ENCODE measurements at places on chromosomes 5 and 9.

- no peak for DNase-seq
Measured at GRCh38 chr9:94584555-94584954, 9.1 kb downstream of the FBP2 start.

GRCh38 chr5:167763772-167764171, 527.7 kb upstream of the WWC1 start:
- DNase-seq, result peak; percentile 25

- no peak for DNase-seq
Measured at GRCh38 chr9:80131627-80132026, 559.9 kb downstream of the TLE4 start.

DNA sequence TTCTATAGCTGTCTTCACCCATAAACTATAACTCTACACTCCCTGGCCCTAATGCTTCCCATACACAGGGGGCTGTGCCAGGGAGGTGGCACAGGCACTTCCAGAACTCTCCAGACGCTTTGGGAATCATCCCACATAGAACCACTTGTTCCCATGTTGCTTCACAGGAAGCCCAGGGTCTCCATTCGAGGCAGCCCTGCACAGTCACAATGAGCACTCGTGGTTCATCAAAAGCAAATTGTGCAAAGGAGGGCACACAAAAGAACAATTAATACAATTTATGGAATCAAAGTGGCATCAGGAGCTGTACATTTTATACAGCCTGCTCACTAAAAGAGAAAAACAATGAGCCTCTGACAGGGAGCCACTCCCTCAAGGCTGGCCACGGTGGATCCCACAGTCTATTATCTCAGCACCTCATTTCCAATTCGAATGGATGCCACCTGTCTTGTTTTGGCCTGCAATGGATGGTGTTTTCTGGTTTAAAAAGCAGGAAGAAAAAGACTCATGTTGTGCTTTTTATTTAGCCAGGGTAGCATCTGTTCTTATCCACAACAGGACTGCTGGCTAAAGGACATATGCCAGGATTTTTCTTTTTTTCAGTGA, 354.8 kb downstream of the ENC1 start:
- DNase-seq, result no peak

DNA sequence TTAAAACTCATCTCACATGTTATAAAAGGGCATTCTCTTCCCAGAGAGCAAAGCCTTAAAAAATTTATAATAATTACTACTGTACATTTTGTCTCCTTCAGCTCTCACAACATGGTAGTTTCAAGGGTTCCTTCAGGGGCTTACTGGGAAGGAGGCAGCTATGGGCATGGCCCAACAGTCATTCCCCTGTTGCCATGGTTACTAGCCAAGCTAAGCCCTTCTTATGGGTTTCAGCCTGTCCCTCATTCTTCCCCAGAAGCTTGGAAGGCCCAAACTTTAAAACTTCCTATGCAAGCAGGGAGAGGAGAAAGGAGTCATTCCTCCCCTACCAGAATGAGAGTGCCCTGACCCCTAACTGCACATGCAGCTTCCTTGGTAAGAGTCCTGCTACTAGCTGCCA, 82.2 kb upstream of the CNTLN start:
- no peak for DNase-seq

- DNase-seq, result no peak
Measured at GRCh38 chr9:28735738-28736342, 1162.6 kb upstream of the C9orf72 start.

GRCh38 chr5:89286320-89286719, 403.3 kb upstream of the MEF2C start:
- DNase-seq, result no peak

GRCh38 chr9:134706522-134706921, 64.9 kb downstream of the COL5A1 start:
- DNase-seq, result no peak

- DNase-seq, result peak; percentile 44
Measured at GRCh38 chr5:80711938-80712337, 57.2 kb upstream of the DHFR start.

GRCh38 chr5:54013556-54014194, 296.7 kb downstream of the ARL15 start:
- peak; percentile 88 for DNase-seq

GRCh38 chr5:99460701-99461100, 531.9 kb upstream of the CHD1 start:
- peak; percentile 11 for DNase-seq

DNA sequence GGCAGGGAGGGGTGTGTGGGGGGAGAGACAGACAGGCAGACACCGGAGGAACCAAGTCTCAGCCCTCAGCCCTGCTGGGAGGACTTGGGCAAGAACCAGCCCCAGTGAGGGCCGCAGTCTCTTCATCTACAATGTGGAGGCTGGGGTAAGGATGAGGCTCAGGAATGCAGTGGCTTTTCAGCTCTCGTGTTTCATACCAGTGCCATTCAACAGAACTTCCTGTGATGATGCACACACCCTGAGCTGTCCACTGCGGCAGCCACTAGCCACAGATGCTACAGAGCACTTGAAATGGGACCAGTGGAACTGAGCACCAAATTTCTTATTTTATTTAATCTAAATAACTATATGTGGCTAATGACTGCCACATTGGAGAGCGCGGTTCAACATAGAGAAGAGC, 10.7 kb downstream of the CAMK2A start:
- DNase-seq, result peak; percentile 59

DNA sequence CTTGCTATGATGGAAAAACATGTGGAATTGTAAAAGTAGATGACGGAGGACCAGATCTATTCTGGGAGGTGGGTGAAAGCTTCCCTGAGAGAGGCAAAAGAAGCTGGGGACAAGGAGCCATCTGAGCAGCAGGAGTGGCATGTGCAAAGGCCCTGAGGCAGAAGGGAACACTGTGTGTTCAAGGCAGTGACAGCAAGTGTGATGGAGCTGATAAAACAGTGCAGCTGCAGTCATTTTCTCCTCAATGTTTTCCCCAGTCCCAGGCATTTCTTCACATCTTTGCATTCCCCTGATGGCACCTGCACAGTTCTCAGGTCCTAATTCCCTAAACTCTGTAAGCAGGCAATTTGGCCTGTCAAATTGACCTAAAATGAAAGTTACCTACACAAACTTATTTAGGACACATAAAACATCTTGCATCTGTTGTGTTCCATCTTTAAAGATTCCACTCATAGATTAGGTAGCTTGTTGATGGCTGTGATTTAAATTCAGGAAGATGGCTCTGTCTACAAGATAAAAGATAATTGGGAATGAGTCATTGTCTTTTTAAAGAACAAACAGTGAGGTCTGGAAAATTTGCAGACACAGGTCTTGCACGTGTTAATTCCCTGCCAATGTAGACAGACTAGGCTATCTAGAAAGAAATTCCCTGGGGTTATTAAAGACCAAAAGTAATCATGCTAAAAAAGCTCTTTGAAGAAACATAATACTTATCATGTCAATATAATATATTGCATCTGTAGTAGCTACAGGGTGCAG, 289.6 kb upstream of the SGCD start:
- DNase-seq, result no peak

- no peak for DNase-seq
Measured at GRCh38 chr5:159123700-159124099, 24.0 kb upstream of the EBF1 start.

DNA sequence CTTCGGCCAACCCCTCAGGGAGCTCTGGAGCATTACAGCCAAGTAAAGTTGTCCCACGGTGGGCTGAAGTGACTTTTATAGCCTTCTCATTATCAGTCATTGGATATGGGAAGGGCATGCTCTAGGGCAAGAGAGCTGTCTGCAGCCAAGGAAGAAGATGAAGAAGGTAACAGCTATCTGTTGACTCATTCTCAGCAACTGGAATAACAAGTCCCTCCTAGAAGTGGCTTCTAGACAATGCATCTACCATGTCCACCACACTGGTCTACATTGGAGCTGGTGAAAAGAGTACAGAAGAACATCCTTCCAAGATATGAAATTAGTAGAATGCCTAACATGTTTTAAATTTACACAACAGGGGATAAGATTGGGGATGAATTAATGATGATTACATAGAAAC, 524.2 kb downstream of the ACTL7B start:
- DNase-seq, result no peak

DNA sequence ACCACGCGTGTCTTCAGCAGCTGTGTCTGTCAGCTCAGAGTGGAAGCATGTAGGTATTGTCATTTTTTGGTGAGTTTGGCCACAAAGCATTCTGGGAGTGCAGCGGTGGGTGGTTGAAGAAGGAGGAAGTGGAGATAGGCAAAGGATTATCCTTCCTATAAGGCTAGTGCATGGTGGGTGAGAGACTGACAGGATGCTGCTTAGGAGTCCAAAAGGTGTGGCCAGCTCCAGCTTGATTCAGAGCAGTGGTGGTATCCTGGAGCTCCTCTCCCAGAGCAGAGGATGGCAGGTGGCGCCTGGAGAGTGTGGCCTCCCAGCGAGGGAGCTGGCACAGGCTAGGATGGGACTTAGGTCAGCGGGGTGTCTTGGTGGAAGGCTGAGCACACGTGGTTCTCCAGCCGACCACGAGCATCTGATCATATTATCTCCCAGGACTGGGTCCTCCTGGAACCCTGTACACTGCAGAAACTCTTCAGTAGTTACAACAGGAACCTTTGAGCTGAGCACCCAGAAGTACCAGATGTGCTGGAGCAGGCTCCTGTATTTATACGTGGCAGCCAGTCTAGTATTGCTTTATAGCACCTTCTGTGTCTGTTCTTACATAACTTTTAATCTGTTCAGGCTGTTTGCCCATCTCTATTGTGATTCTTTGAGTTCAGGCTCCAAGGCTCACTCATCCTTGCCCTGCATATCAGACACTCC, 29.6 kb downstream of the MAML1 start:
- peak; percentile 43 for DNase-seq

DNA sequence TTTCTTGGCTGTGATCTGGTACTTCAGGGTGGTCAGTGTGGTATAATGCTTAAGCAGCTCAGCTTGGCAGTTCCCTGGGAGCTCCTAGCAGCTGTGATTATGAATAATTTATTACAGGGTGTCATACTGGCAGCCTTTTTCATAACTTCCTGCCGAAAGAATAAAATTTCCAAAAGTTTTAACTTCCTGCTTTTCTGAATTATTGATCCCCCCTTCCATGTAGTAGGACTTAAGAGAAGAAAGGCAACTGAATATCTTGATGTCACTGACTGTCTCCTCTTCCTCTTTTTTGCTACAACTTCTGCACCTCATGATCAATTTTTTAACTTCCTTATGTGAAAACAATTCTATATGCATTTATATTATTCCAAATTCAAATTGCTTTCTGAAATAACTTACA, 74.3 kb upstream of the SPEF2 start:
- DNase-seq, result no peak

- no peak for DNase-seq
Measured at GRCh38 chr5:128053291-128053954, 30.1 kb upstream of the SLC12A2 start.

DNA sequence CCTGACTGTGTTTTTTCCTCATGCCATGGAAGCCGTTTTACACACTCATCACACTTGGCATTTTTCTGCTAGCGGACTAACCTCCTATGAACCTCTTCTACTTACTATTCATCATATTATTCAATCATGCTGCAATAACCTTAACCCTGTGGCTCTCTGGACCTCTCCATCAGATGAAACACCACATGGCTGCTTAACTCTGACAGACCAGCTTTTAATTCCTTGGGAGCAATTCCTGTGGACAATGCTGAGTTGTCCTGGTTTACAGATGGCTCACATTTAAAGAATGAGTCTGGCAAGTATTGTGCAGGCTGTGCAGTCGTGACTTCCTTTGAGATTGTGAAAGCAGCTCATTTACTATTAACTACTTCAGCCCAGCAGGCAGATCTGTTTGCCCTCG, 9.0 kb downstream of the OR1J1 start:
- DNase-seq, result peak; percentile 70

- no peak for DNase-seq
Measured at GRCh38 chr9:81976351-81976750, 12.2 kb upstream of the SPATA31D1 start.

DNA sequence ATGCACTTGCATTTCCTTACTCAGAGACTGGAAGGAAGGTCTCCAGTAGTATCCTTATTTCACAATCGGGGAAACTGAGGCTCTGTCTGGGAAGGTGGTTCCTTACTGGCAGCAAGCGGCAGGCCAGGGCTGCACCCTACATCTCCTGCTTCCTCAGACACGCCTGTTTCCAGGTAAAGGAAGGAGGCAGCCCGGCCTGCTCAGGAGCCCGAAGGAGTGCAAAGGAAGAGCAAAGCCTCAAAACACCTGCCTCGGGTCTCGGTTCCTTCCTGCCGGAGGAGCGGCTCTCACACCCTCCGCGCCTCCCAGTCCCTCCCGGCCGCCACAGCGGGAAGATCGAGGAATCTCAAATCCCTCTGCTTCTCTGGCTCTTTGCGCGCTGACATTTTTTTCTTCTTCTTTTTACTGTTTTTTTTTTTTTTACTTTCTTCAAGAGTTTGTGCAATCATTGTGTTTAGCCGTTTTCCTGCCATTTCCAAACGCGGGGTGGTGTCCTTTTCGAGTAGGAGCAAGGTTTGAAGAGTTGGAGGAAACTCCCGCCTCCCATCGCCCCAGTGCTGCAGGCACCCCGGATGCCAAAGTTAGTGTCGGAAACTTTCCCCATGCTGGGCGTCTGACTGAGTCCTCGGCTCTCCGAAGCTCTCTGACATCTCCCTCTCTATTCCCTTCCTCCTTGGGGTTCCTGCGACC, 1.0 kb downstream of the GGTA1 start:
- DNase-seq, result peak; percentile 14

DNA sequence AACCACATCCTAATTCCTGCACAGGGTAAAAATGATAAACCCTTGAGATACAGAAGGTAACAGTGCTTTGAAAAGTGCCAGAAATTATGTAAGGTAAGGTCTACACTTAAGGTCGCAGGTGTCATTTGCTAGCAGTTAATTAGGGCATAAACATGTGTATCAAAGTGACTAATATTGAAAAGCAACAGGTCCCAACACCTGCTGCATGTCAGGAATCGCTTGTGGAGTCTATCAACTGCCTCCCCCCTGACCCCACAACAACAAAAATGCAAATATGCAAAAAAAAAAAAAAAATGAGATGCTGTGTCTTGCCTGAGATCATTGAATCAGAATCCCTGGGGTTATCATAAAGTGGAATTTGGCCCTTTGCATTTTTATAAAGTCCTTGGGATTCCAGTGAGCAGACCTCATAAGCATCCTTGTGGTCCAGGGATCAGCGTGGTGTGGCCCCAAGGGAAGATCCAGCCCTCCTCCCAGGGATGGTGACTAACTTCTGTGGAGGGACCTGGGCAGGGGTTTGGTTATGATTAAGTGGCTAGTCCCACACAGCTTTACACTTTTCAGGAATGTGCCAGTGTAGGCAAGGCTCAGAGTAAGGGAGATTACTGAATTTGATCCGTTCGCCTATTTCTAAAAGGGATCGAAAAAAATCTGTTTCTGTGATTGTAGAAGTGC, 92.5 kb upstream of the TNFSF8 start:
- DNase-seq, result peak; percentile 88

GRCh38 chr9:91156451-91157234, 205.1 kb downstream of the AUH start:
- no peak for DNase-seq

- no peak for DNase-seq
Measured at GRCh38 chr9:92720807-92721535, 43.7 kb downstream of the BICD2 start.

GRCh38 chr9:17865881-17866280, 287.0 kb downstream of the SH3GL2 start:
- no peak for DNase-seq

- no peak for DNase-seq
Measured at GRCh38 chr9:104849023-104849422, 78.9 kb downstream of the ABCA1 start.

Measured in kidney tubule cell (primary cell).